Heart right ventricle (tissue), 16 donors: ENCODE measurements at places on chromosomes 3 and 15. TPM values are rescaled to one million over a fixed set of nuclear protein-coding genes. Genes with fewer than 3 reads are reported as not detected.

DNA sequence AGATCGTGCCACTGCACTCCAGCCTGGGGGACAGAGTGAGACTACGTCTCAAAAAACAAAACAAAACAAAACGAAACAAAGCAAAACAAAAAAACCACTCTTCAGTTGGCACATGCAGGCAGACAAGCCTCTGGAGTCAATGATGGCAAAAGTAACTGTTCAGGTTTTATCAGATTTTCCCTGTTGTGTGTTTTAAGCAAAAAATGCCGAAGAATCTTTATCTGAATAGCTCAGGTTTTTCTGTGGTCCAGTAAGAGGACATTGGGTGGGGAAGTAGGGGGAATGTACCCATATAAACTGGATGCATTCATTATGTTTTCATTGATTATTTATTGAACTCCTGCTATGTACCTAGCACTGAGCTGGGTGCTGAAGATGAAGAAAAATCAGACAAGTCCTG, 20.8 kb upstream of the BCL2A1 start:
- DNase-seq = no peak

DNA sequence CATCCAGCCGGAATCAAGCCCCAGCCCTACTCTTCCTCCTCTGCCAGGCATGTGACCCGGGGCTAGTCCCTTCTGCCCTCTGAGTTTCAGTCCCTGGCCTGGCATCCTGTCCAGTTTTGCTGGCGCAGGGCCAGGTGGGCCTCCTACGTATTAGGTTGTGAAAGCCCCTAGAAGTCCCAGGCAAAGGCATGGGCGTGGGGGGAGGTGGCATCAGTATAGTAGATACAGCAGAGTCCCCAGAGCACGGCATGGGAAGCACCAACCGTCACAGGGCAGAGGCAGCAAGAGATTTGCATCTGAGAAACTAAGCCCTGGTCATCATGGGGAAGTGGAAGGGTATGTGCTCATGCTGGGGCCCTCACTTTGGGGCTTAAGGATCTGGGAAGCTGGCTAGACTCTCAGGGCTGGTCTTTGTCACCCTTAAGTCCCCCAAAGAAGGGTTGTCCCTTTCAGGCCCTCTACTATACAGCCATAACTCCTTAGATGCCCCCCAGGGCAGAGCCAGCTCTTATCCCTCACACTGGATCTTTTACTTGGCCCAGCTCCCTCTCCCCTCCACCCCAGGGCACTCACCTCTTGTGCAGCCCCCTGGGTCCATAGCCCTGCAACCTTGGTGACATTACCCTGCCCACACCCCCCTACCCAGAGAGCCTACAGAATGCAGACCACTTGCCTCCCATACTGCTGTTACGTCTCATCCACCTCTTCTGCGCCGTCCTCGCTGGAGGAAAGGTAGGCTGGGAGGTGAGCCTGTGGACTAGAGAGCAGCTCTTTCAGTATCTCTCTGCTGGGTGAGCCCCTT, 11.3 kb downstream of the NBEAL2 start:
- DNase-seq = peak; percentile 39

DNA sequence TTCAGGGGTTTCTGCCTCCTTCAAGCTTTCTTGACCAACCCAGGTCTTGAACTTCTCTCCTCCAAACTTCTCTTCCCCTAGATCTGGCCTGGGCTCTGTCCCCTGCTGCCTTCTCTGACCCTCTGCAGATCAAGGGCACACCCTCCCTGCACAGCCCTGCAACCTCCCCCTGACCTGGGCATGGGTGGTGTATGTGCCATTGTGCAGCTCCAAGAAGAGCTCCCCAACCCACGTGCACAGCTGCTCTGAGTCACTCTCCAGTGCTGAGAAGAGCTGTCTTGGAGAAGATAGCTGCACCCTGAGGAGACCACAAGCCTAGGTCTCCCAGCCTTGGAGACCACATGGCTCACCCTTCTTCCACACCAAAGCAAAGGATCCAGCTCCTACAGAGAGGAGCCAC, 8.0 kb downstream of the MAN2C1 start:
- no peak for DNase-seq

Gene EIF4E3
- 12.9 TPM for polyA plus RNA-seq

GRCh38 chr3:42892169-42892568, 13.8 kb upstream of the ZNF662 start:
- no peak for DNase-seq

Gene OIP5
- not detected for polyA plus RNA-seq

Gene MAPKBP1
- polyA plus RNA-seq = 3.4 TPM

Gene ITIH4
- 17.9 TPM for polyA plus RNA-seq

GRCh38 chr3:106276151-106276550, 407.3 kb upstream of the CBLB start:
- no peak for DNase-seq

GRCh38 chr3:140628606-140629005, 49.3 kb upstream of the TRIM42 start:
- no peak for DNase-seq

GRCh38 chr15:99052205-99052604, 44.6 kb upstream of the PGPEP1L start:
- DNase-seq = no peak

Gene CXCR6
- 0.36 TPM for polyA plus RNA-seq

- no peak for DNase-seq
Measured at GRCh38 chr15:66865622-66866611, 163.9 kb downstream of the SMAD6 start.

DNA sequence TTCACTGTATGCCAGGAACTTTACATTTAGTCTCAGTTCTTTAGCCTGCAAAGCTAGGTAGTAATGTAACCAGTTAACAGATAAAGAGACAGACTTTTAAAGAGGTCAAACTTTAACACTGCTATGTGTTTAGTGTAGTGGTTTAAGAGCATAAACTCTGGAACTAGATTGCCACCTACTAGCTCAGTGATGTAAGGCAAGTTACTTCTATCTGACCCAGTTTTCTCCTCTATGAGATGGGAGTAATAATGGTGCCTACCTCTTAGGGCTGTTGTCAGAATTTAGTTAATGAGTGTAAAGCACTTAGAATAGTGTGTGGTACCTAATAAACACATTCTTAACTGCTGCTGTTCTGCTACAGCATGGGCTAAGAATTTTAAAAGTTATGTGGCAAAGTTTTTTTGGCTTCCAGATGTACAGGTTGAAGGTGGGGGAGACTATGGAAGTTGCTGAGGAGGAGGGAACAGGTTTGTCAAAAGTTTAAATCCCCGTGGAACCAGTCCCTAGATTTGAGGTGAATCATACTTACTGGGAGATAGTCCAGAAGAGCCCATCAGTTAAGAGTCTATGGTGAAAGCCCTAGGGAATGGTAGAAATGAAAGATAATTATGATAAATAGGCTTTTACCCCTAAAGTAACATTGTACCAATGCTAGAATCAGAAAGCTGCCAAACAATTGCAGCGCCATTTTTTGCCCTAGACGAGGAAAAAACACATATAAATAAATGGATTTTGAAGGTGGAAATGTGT, 13.9 kb downstream of the TSC22D2 start:
- no peak for DNase-seq

Gene MASP1
- polyA plus RNA-seq = 51.5 TPM

GRCh38 chr15:45156744-45157455, 27.1 kb downstream of the DUOX1 start:
- no peak for DNase-seq

Gene C2CD4B
- polyA plus RNA-seq = 1.8 TPM

DNA sequence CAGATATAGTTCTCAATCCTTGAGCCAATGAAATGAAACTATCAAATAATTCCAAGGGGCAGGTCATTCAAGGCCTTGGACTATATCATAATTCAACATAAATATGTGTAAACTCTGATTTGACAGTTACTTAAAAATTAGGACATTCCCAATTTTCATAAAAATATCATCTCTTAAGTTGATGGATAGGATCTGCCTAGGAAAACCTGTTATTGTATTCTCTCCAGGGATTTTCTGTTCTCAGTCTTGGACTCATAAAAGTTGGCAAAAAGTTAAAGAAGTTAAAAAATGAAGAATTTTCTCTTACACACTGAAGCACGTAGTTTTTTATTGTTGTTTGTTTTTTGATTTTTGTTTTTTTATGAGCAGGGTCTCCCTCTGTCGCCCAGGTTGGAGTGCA, 109.0 kb downstream of the TP63 start:
- DNase-seq = no peak

Gene MESP2
- polyA plus RNA-seq = 0.73 TPM

- DNase-seq = no peak
Measured at GRCh38 chr3:11706604-11707003, 62.9 kb upstream of the VGLL4 start.

DNA sequence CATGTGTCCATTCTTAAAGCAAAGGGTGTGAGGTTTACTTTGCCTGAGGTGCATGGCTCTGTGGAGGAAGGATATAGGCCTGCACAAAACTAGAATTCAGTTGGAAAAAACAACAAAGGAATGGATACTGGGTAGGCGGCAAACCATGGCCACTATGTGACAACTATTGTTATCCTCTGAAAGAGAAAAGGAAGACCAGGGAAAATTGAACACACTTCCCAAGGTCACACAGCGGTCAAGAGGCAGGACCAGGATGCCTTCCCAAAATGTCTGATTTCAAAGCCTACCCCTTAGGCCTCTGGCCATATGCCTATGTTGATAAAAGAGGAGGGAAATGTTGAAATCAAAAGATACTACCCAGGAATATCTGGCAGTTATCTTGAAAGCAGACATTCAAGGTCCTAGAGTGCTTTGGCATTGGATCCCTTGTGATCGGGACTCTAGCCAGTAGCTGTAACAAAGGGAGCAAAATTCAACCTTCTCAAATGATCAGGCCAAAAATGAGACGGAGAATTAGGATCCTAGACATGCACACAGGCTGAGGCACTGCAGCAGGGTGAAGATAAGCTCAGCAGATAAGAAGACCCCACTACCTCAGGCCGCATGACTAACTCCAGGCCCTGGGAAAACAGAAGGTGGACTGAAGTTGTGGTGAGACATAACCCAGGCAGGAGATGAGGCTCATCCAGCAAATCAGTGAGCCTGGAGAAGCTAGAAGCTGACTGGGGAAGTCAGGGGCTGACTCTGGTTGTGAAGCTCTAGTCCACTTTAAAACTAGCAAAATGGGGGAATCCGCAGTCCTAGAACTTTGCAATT, 292.2 kb downstream of the NEK10 start:
- DNase-seq = no peak

- DNase-seq = no peak
Measured at GRCh38 chr15:81454024-81454423, 80.0 kb upstream of the TMC3 start.

GRCh38 chr3:173886-174285, 22.7 kb upstream of the CHL1 start:
- DNase-seq = no peak

DNA sequence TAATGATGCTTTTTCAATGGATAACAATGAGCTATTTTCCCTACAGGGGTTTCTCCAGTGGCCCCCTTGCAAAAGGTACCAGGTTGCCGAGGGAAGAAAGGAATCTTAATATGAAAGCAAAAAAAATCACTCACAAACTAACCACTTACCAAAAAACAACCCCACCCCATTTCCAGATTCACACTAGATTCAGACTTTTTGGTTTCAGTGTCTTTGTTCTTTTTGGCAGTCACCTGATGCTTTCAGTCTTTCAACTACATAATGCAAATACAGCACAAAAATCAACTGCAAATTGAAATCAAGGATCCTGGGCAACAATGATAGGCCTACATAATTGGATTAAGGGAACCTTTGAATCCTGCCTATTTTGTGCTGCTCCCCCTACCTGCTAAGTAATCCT, 71.1 kb upstream of the RAP2B start:
- DNase-seq = no peak

Gene GOLGA8G
- polyA plus RNA-seq = not detected

GRCh38 chr15:94269954-94270353, 38.6 kb downstream of the MCTP2 start:
- DNase-seq = no peak

DNA sequence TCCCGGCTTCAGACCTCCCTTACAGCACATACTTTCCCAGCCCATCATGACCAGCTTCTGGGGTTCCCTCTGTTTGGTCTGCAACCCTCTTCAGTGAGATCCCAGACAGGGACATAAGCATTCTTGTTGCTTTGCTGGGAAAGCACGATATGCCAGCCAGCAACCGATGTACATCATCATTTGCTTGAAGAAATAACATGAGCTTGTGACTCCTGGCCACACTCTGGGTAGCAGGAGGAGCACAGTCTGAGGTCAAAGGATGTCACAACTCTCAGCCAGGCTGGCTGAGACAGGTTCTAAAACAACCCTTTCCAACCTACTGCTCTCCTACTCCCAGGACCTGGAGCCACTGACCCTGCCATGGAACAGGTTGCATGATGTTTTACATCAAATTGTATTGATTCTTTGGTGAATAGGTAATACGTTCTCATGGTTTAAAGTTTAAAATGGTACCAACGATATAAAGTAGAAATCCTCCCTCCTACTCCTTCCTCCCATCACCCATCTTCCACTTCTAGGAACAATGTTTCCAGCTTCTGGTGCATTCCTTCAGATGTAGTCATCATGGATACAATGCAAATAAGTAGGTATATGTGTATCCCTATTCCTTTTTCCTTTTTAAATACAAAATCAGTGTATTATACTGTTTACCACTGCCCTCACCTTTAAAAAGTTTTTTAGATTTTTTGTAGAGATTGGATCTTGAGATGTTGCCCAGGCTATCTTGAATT, 190.3 kb downstream of the OPA1 start:
- no peak for DNase-seq

DNA sequence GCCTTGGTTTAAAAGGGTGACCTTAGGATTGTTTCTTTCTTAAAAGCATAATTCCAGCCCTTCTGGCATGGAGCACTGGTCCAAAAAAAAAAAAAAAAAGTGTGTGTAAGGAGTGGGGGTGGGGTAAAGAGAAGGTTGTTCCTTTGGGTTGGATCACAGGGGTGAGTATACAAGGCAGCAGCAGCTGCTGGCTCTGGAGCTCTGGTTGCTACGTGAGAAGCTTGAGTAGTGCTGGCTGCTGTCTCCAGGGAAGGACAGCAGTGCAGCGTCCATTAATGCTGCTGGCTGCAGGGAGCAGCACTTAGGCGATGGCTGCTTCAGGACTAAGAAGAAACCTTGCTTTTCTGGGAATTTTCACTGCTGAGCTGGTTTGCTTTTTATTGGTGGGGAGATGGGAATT, 2.3 kb downstream of the SETD5 start:
- DNase-seq = peak; percentile 71

Gene C3orf52
- polyA plus RNA-seq = 6.0 TPM

Gene PIERCE2
- 6.3 TPM for polyA plus RNA-seq

DNA sequence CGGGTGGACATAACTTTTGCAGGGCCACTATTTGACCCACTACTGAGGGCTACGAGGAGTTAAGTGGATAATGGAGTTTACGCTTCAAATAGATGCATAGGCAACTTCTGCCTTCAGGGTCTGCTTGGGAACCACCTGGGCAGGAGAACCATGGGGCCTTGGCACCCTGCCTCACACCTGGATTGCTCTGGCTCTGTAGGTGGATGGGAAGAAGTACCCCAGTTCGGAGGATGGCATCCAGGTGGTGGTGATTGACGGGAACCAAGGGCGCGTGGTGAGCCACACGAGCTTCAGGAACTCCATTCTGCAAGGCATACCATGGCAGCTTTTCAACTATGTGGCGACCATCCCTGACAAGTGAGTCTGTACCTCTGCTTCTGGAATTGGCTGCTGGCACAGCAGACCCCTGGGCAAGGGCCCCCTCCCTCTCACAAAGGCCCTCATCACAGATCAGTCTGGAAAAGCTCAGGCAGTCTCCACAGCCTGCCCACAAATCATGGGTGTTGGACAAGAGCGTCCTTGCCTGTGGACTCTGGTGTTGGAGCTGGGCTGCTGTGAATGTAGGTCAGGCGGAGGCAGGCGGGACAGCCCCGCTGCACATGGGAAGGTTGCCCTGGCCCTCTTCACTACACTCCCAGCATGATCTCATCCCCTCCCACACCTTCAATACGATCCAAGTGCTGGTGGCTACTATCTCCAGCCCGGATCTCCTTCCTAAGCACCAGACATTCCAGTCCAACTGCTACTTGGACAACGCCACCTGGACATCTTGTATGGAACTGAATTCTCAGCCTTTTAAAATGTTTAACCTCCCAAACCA, 46.7 kb downstream of the MESD start:
- DNase-seq = no peak
